Naive thymus-derived CD4-positive, alpha-beta T cell (primary cell): ENCODE measurements at places on chromosomes 6 and 20.
A peak's percentile ranks its signal among the peaks of the same experiment; 100 is the strongest.

- no peak for DNase-seq
Measured at GRCh38 chr6:14305131-14305530, 187.6 kb downstream of the CD83 start.

DNA sequence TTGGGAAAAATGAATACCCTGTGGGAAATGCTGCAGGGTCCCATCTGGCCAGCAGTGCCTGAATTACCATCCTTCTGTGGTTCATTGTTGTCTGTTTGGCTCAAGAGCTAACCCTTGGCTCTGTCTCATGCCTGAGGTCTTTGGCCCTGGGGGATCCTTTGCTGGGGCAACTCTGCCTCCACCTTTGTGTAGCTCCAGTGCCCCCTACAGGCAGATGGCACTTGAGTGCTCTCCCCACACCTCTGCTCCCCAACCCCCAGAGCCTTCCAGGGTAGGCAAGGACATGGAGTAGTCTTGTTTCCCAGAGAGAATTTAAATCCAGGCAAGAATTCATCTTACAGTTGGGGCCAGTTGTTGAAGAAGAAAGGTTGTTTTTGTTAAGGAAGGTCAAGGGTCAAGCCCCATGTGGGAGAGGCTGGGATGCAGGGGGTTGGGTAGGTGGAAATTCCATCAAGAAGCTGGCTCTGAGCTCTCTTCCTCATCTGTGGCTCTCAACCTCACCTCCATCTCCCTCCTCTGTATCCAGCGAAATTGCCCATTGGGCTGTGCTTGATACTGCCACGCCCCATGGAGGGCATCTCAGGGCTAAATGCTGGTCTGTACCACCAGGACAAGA, 44.2 kb downstream of the ZNF831 start:
- DNase-seq, result peak; percentile 79

- no peak for DNase-seq
Measured at GRCh38 chr6:10259671-10260070, 155.2 kb downstream of the TFAP2A start.

GRCh38 chr6:106188104-106188794, 102.1 kb downstream of the PRDM1 start:
- DNase-seq, result no peak

- DNase-seq, result no peak
Measured at GRCh38 chr20:16580147-16580546, 6.9 kb upstream of the KIF16B start.

DNA sequence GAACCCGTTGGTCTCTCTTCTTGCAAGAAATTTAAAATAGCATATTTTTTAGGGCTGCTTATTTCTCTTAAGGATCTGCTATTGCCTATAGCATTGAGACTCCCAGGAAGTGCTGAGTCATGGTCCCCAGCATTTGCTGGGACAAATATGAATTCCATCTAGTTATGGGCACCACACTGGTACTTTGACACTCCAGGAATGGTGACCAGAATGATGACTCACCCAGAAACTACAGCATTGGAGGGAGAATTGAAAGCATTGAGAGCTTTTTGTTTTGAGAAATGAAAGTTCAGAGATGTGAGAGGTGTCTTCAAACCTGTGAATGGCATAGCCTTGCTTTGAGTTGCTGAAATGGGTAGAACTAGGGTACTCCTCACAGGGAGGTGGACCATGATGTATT, 699.7 kb downstream of the DHX35 start:
- no peak for DNase-seq

GRCh38 chr20:17620371-17621228, 50.7 kb downstream of the DSTN start:
- DNase-seq, result no peak

DNA sequence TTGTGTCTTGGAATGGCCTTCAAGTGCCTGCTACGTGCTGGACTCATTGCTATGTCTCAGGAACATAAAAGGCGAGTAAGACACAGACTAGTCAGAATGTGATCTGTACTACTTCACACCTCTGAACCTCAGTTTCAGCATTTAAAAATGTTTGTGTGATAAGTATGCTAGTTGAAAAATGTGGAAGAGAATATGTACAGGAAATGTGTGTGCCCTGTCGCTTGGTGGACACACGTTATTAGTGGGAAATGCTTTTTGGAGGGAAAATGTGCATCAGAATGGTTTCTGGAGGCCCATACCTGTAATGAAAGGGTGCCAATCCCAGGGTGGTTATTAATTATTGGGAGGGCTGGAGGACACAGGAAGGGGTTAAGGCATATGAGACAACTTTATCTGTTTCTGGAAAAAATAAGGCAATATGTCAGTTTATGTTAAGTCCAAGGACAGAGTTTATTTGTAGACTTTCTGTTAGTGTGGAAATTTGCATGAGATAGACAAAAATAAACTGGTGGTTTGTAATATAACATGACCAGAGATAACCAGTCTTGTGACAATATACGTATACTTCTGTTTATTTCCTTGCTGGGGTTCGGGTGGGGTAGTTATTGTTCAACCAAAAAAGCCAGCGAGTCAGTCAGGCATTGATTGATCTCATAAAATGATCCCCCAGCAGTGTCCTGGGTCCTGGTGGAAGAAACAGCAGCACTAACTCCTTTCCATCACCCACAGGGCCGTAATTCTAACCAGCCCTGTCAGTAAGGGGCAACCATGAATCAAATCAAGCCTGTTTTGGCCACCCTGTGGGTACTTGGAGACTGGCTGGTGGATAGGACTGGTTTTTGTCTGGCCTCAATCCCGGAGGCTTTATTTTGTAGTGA, 117.9 kb downstream of the JARID2 start:
- DNase-seq, result no peak

- DNase-seq, result no peak
Measured at GRCh38 chr6:39361657-39362486, 39.4 kb upstream of the KCNK16 start.

- DNase-seq, result no peak
Measured at GRCh38 chr6:44225579-44226325, 2.4 kb downstream of the SLC29A1 start.

DNA sequence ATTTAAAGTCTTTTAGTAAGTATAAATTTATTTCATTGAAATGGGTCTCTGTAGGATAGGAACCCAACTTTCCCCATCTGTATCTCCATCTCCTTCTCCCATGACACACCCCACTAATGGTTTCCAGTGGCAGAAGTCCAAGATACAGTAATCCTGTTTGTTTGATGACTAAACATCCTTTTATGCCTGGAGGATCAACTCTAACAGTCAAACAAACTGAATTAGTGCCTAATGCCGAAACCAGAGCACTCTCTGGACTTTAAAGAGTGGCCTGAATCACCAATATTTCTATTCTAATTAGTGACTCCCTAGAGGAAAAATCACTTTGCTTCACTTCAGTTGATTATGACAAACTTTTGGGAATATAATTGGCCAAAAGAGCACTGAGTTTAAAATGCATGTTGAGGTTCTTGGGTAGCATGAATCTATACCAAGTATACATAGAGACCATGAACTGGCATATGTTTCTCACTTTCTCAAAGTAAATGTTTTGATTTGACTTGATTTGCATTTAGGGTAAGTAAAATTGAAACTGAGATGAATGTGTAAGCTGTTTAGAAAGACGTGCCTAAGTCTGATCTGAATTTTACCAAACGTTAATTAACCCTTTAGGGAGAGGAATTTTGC, 776.4 kb upstream of the NRSN1 start:
- DNase-seq, result no peak

DNA sequence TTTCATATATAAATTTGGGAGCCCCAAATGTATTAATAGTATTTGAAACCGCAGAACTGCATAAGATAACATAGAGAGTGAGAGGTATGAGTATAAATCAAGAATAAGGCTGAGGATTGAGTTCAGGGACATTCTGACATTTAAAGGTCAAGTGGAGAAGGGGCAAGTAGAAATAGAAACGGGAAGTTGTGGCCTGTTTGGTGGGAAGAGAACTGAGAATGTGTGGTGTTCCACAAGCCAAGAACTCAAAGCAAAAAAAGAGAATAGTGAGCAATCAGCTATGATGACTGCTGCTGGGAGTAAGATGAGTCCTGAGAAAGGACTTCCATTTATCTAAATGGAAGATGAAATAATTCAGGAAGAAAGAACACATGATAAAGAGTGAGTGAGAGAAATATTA, 418.4 kb downstream of the CD109 start:
- DNase-seq, result no peak

DNA sequence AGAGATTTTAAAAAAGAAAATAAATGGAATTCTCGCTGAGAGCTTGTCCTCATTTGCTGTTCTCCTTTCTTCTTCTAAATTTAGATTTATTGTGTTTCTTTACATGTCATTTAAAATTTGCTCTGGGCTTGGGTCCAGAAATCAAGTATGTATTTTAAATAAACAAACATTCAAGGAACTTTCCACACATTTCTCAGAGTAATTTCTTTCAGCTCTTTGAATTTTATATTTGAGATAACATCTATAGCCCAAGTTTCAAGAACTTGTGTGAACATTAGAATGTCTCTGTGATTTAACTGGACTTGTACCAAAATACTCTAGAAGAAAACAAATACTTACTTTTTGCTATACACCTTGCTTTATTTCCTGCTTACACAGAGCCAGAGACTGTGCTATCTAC, 192.3 kb downstream of the TMEM200A start:
- no peak for DNase-seq

- no peak for DNase-seq
Measured at GRCh38 chr6:155882527-155883333, 427.1 kb upstream of the NOX3 start.

DNA sequence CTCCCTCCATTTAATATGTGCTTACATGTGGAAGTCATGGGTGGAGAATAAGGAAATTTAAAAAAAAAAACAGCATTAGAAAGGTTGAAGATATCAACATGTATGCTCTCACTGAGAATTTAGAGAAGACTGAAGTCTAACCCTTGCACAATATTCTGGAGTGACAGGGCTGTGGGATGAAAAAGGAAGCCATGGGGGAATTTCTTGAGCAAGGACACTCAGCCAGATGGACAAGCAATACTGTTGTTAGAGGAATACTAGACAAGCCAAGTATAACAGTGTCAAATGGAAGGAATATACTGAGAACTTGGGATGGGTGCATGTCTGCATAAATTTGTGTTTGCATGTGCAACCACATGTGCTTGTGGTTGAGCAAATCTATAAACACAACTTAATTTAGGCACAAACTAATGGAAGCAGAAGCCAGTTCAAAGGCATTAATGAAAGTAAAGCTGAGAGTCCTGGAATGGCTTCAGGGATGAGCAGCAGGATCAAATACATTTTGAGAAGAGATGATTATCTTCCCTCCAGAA, 119.7 kb downstream of the ADGRB3 start:
- no peak for DNase-seq

GRCh38 chr20:20233041-20233514, 134.8 kb upstream of the INSM1 start:
- no peak for DNase-seq

DNA sequence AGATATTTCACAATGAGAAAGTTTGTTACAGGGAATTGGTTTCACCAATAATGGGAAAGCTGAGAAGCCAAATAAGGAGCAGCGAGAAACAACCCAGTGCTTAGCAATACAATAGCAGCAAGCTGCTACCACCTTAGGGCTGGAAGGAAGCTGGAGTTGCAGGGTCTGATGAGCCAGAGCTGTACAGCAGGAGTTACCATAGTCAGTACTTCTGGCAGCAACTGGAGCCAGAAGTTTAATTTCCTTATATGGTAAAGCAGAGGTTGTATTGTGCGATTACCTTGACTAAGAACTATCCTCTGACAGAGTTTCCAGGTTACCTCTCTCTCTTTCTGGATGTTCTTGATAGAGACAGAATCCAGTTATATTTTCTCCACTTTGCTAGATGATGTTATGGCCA, 137.1 kb upstream of the OLIG3 start:
- no peak for DNase-seq

- DNase-seq, result no peak
Measured at GRCh38 chr6:63543001-63543400, 29.3 kb upstream of the LOC128125822 start.
